ENCODE measurements at places on chromosomes 7 and 10.
A peak's percentile ranks its signal among the peaks of the same experiment; 100 is the strongest.

DNA sequence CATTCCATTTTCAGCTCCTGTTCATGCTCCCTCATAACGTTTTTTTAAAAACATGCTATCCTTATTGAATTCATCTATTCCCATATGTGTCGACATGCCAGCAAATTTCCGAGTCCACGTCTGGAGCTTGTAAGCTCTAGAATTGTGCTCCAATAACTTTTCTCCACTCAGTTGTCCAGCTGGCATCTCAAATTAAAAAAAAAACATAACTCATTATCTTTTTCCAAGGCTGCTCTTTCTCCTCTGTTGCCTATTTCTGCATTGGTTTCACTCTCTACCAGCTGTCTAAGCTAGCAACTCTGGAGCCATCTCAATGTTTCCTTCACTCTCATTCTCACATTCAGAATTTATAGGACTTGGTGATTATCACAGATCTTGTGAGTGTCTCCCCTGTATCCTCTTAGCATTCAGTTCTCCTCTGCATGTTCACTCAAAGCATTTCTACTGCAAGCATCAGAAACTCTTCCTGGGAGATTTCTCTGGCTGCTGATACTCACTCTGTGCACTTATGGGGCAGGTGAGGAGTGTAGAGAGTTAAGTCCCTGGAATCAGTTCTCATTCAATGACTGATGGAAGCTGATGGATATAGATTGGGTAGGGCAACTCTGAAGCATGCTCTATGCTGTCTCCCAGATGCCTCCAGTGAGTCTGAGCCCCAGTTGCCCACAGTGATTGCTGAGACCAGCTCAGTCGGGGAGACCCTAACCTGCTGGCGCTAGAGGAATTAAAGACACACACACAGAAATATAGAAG, 6.7 kb upstream of the DLD start:
- DNase-seq, result no peak

GRCh38 chr10:78972160-78972946, 96.4 kb upstream of the ZMIZ1 start:
- peak; percentile 14 for DNase-seq

- DNase-seq, result no peak
Measured at GRCh38 chr10:32970910-32971309, 12.9 kb upstream of the ITGB1 start.

DNA sequence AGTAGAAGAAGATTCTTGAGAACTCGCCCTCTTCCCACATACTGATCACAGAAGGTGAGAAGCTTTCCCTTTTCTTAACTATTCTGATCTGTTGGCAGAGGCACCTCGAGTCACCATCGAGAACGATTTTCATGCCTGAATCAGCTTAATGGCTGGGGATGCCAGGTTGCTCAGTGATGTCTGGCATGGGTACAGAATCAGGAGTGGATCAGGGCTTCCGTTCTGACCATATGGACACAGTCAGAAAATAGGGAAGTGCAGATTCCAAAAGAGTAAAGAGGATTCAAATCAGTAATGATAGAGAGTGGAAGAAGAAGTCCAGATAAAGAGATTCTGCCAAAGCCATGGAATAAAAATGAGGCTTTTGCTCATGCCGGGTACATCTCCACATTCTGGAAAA, 52.0 kb upstream of the GRB10 start:
- DNase-seq, result no peak

GRCh38 chr10:132537684-132538001, at the start of gene INPP5A:
Gene INPP5A, plus strand, starts transcription at chr10:132537787. Its CDS starts 310 bp downstream, at chr10:132538097.
- no peak for DNase-seq

GRCh38 chr10:125661941-125662515, 20.9 kb downstream of the TEX36 start:
- DNase-seq, result no peak

DNA sequence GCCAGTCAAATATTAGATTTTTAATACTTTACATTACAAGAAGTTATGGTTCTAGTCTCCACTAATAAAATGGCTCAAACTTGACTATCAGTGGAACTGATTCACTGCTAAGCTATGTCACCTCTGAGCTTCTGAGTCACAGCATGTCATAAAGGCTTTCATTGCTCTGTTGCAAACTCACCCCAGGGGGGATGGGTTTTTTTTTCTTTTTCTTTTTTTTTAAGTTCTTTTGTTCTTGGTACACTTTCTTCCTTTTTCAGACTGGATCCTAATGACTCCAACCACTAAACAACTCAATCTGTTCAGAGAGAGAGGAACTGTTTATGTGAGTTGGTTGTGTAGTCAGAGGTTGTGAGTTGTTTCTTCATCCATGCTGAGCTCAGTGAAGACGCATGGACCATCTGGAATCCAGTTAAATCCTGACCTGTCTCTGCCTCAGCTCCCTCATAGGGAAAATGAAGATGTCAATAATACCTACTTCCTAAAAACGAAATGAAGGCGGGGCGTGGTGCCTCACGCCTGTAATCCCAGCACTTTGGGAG, 11.0 kb downstream of the MYOF start:
- DNase-seq, result no peak

DNA sequence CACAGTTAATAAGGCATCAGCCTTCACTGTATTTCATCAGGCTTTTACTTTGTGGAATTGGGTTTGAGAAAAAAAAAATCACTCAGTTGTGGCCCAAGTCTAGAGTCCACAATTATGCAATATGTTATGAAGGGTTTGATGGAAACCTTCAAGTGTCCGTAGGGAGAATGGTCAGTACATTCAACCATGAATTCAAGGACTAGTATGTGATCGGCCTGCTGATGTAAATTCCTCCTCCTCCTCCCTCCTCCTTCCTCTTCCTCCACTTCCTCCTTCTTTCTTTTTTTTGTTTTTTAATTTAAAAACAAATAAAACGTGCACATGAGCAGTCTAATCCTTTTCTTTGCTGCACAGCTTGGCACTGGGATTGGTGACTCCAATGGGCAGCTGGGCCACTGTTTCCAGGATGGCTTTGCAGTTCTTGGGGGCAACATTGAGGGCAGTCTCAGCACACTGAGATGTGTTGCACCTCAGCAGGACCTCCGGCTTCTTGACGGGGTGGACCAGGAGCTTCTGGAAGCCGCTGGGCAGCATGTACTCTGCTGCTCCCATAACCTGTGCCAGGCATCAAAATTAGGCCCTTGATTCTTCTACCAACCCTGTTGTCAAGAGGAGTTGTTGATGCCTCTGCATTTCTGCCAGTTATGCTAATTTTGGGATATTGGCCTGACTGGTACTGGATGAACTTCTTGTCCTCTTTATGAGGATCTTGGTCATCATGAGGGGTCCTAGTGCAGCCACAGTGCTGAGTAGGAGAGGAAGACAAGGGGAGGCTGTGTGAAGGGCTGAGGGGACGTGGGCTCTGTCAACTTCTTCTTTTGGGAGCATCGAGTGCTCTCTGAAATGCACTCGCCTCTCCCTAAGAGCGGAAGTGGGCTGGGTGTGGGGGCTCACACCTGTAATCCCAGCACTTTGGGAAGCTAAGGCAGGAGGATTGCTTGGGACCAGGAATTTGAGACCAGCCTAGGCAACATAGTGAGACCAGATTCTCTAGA, 9.3 kb upstream of the IL2RA start:
- no peak for DNase-seq

DNA sequence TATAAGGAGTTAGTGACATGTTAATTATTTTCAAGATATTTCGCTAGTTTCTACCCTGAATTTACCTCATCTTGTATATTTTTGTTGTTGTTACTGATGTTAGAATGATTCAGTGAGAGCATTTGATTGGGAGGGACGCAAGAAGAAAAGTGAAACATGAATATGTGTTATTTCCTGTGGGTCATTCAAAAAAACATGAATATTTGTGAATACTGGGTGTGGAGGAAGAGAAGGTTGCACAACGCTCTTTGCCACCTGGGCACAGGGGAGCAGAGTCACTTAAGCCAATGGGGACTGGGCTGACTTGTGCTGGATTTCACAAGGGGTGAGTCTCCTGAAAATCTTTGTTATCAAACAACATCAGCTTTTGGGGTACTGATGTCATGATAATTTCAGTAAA, 39.5 kb downstream of the AGK start:
- DNase-seq, result peak; percentile 58

DNA sequence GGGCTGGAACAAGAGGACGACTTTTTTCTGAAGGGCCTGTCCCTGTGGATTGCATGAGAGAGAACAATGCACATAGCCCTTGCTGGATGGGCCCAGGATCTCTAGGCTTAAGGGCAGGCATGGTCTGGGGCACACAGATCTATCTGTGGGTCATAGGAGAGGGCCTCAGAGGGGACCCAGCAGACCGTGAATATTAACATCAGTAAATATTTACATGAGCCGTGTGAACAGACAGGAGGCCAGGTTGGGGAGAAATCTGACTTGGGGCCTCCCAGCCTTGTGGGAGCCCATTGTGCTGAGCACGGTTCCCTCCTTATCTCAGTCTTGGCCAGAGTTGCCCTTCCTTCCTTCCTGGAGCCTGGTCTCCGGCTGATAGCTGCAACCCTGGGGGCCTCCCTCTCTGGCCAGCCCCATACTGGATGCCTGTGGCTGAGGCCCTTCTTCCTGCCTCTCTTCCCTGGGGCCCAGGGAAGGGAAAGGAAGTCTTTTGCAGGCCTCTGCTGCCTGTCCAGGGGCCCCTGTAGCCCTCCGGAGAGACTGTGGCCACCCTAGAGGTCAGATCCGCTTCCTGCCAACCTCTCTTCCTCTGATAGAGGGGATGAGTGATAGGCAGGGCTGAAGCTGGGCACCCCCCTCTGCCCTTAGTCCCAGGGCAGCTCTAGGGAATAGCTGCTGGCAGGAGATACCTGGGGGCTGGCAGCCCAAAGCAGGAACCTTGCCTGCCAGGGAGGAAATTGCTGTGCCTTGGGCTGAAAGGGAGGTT, 44.5 kb upstream of the TRIM8 start:
- no peak for DNase-seq

DNA sequence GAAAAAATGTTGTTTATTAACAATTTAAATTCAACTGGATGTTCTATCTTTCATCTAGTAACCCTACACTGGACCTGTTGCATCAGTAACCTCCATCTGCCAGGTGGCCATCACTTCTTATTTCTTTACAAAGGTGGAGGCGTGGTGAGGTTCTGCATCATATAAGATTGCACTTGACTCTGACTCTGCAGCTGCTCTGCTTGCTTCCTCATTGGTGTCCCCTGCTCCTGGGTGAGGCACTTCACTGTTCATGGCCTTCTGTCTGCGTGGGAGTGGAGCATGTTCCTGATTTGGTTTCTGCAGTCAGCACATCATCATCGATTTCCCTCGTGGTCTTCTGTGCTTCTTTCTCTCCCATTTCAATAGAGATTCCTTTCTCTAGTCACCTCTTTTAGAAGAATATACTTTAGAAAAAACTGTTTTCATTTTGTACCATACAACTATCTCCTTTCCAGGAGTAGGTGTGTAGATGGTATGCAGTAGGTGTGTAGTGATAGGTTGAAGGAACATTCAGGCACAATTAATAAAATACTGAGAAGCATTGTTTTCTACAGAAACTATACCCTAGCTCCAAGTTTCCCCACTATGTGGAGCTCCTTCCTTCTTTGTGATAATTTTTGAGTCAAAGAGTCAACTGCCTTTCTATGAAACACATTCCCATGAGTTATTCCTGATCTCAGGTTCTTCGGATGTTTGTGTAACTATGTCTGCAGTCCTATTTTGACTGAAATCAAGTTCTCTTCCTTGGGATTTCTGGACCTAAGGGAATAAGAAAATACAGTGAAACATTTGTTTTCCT, 231.7 kb upstream of the CNTNAP2 start:
- DNase-seq, result no peak

GRCh38 chr10:100006243-100006886, 3.4 kb downstream of the DNMBP start:
- no peak for DNase-seq

- no peak for DNase-seq
Measured at GRCh38 chr7:147332988-147333387, 1216.4 kb downstream of the CNTNAP2 start.

GRCh38 chr10:20004087-20004523, 187.9 kb downstream of the PLXDC2 start:
- DNase-seq, result no peak

DNA sequence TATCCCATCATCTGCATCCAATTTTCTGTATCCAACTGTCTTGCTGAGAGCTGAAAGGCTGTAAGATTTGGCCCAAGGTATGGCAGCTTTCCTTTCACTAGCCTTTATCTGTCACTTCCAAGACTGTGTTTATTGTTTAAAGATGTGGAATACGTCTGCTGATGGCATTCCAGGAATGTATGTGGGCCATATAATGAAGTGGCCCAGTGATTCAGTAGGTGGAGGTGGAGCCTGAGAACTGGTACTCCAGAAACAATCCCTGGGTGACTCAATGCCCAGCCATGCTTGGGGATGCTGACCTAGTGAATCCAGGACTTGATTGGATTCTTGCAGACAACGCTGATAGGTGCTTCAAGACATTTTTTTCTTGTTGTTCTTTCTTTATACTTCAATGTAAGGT, 13.5 kb downstream of the NEUROD6 start:
- no peak for DNase-seq

- DNase-seq, result no peak
Measured at GRCh38 chr10:75293446-75293820, 57.7 kb upstream of the COMTD1 start.
